DND-41 (cell line): ENCODE measurements at places on chromosomes 16 and 17.
A peak's percentile ranks its signal among the peaks of the same experiment; 100 is the strongest.

GRCh38 chr16:85275533-85276249 lies 163.4 kb upstream of the CIBAR2 start:
- DNase-seq, result peak; percentile 77

GRCh38 chr16:30574678-30575077 lies 3.2 kb upstream of the ZNF688 start:
- DNase-seq, result no peak

DNA sequence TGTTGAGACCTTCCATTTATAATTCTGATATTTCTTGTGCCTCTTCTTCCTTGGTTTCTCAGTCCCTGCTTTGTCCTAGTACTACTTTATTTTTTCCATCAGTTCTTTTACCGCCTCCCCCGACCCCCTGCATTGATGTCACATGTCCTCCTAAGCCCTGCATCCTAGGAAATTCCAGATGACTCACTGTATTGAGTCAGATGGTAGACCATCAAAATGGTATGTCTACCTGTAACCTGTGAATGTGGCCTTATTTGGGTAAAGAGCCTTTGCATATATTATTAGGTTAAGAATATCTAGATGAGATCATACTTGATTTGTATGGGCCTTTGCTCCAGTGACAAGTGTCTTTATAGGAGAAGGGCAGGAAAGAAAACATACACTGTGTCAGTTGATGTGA lies 515.3 kb upstream of the CA10 start:
- no peak for DNase-seq

GRCh38 chr17:52149626-52150025 lies 8.9 kb downstream of the CA10 start:
- DNase-seq, result no peak

DNA sequence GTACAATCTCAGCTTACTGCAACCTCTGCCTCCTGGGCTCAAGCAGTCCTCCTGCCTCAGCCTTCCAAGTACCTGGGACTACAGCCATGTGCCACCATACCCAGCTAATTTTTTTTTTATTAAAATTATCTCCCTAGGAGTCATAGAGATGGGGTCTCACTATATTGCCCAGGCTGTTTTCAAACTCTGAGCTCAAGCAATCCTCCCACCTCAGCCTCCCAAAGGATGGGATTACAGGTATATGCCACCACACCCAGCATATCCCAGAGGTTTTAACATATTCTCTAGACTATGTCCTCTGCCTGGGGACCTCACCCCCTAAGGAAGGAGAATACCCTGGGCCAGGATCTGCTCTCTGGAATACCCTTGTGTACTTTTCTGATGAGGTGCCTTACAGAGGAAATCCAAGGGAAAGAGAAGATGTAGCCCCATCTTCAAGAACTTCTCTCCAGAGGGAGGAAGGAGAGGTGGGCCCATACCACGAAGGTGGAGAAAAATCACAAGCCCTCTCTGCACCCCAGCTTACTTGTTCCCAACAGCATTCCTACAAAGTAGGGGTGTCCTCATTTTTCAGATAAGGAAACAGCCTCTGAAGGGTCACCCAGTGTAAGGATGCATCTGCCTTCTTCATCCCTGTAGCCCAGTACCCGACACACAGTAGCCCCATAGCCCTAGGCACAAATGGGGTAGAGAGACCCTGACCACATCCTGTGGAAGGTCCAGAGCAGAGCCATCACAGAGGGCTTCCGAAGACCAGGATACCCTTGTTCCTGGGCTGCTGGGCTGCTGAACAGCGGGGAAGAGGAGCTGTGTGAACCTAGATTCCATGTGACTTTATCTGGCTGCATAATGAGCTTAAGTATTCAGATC lies 151.6 kb downstream of the SOCS1 start:
- DNase-seq, result no peak

GRCh38 chr17:57294629-57295501 lies 38.5 kb downstream of the MSI2 start:
- DNase-seq, result peak; percentile 67

GRCh38 chr17:43852571-43852970 lies 5.6 kb downstream of the CD300LG start:
- DNase-seq, result no peak

GRCh38 chr16:82094942-82095540 lies 60.0 kb downstream of the HSD17B2 start:
- DNase-seq, result no peak

- no peak for DNase-seq
Observed at GRCh38 chr17:72175787-72176515, 55.1 kb downstream of the SOX9 start.

DNA sequence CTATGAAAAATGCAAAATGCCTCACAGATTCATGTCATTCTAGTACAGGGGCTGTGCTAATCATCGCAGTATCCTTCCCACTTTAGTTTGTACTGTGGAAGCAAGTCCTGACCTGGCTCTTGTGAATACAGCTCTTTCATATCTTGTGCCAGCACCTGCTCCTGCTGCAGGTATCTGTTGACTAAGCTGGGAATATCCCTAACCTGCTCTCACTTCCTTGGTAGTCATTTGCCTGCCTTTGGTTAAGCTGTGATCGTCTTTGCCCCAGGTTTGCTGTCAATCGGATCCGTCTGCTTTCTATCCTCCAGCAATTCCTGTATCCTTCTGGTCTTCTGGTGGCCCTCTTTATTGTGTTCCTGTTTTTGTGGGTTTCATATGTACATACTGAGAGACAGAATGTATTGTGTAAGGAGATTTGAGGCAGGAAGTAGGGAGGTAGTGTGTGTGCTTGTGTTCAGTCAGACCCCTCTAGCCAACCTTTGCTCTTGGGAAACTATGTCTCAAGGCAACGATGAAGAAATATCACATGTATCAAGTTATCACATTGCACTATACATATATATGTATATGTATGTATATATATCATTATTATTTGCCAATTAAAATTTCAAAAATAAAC lies 7.7 kb upstream of the GINS3 start:
- no peak for DNase-seq

DNA sequence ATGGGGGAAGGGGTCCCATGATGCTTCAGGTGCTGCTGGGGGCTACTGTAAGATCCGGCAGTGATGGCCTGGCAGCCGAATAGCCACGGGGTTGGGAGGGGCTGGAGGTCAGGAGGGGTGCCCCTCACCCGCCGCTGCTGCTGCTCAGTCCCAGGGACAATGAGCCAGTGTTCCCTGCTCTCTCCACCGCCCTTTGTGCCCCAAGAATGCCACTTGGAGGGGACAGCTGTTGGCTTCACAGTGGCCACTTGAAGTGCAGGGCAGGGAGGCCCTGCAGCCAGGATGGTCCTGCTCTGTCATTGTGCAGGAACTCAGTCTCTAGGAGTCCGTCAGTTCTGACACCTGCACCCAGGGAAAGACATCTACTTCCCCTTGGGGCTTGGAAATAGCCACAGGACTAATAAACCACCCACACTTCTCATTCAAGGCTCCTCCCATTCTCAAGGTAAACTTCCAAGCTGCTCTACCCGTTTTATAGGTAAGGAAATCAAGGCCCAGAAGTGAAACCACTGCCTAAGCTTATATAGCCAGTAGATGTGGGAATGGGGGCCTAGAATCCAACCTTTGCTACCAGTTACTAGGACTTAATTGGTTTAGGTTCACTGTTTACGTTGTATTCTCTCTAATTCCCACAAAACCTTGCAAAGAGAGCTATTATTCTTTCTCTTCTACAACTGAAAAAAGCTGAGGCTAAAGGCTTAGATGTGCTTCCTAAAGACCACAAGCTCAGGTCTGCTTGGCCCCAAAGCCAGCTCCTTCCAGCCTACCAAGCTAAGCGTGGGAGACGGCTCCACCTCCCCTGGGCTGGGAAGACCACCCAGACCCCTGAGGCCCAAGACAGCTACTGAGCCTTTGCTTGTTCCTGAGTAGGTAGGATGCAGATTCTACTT lies 6.2 kb upstream of the CPSF4L start:
- DNase-seq, result no peak

DNA sequence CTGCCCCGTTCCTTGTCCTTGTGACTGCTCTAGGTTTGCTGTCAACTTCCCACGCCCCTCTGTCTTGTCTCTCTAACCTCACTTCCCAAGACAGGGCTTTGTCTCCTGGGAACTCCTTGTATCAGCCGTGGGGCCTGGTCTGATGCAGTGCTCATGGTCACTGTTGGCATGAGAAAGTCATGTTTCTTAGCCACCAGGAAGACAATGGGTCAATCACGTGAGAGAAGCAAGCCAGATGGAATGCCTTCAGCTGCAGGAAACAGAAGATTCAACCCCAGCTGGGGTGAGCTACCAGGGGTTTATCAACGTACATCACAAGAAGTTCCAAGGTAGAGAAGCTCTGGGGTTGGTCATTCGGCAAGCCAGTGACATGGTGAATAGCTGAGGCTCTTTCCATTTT lies 116.6 kb downstream of the IRF8 start:
- no peak for DNase-seq

- peak; percentile 32 for DNase-seq
Observed at GRCh38 chr16:89491238-89491869, 993 bp upstream of the ANKRD11 start.

- DNase-seq, result no peak
Observed at GRCh38 chr17:38461683-38462082, 33.4 kb downstream of the ARHGAP23 start.

DNA sequence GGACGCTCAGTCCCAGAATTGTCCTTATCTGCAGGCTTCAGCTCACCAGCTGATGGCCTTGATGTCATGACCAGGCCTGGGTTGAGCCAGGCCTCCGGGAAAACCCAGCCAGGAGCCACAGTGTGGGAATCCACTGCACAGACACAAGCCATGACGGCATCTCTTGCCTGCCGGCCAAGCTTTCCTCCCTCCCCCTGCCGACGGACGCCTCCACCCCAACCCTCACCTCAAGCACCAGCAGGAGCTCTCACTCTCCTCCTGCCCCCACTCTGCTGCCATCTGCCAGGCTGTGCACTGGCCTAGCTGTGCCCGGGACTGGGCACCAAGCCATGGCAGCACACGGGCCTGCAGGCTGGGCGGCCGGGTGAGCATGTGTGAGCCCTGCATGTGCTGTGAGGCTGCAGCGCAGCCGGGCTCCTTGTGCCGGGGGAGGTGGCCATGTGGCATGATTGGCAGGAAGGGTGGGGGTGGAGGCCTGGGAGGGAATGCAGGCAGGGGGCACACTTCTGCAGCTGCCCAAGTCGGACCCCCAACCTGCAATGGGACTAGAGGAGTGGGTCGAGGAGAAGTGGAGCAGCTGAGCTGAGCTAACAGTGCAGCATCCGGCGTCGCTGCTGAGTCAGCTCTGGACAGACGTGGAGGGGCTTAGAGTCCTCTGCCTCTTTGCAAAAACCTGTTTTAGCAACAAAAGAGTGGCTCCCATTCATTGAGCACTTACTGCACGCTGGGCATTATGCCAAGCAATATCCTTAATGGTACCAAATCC lies 268.5 kb downstream of the CBLN1 start:
- DNase-seq, result no peak
